ENCODE measurements at places on chromosomes 3 and 15.

DNA sequence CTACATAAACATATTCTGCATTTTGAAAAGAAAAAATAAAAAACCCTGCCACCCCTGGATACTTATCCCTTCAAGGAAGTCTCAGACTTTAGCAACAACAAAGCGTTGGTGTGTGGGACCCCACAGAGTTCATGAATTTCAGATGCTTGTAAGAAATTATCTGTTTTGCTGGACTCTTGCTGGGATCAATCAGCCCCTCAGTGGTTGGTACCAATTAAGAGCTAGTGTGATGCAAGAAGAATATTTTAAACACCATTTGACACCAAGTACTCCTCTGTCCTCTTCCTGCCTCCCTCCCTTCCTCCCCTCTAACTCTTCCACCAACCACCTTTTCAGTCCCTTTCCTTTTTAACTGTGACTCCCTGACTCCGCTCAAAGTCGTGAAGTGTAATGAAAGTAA is 51.5 kb downstream of the SST start:
- no peak for DNase-seq

GRCh38 chr3:154085799-154086198 is 35.4 kb upstream of the ARHGEF26 start:
- no peak for DNase-seq

GRCh38 chr3:65548848-65549625 is 489.7 kb downstream of the MAGI1 start:
- no peak for DNase-seq

DNA sequence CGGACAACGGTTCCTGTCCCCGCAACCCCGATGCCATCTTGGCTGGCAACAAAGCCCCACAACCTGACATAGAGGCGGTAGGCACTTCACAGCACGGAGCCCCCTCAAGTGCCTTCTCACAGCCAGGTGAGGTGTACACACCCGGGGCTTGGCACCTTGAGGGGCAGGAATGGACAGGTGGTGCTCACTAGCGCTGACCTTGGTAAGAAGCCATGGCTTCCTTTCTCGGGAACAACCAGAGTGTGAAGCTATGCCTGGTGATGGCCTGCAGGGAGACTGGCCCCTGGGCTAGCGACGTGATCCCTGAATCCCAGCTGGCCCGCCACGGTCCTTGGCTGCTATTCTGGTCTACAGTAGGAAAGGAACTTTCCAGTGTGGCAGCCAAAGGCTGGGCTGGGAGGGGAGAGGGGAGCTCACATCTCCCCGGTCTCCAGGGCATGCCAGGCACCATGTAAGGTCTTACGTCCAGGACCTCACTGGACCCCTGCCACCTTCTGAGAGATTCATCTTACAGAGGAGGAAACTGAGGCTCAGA is 70.6 kb upstream of the RPL32 start:
- no peak for DNase-seq

GRCh38 chr15:39613861-39614260 is 33.0 kb downstream of the THBS1 start:
- DNase-seq: no peak

- DNase-seq: no peak
These were observed 9.6 kb upstream of the LRRFIP2 start for GRCh38 chr3:37183976-37184375.

DNA sequence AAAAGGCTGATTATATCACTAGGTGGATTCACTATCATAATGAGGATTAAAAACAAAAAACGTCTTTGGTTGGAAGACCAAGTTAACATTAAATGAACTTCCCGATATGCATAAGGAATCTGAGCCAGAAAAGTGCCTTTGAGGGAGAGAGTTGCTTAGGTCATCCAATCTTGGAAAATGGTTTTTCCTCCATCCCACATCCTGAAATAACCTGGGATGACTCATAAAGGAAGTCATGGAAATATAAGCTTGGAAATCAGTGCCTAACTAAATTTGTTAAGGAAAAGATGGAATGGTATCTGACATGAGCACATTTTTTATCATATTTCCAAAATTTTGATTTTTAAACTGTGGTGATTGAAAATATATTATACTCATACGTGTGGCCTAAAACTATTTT is 66.0 kb downstream of the KBTBD8 start:
- DNase-seq: no peak

DNA sequence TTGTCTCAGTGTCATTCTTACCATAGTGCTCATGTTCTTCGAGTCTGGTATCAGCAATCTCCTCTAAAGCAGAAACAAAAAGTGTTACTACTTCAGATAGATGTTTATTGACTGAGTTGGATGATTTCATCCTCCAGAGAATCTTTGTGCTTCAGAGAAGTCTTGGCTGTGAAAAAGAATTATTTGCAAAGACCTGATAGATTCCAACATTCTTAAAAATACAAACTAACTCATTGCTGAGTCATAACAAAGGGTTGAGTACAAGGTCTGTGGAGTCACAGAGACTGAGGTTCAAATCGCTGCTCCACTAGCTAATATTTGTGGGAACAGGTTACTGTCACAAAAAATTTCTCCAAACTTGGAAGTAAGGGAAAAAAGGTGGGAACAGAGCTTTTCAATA is 9.0 kb upstream of the STRIT1 start:
- no peak for DNase-seq

- no peak for DNase-seq
These were observed 42.2 kb downstream of the DMXL2 start for GRCh38 chr15:51580385-51580784.

GRCh38 chr3:16011376-16011775 is 163.1 kb upstream of the GALNT15 start:
- DNase-seq: no peak

DNA sequence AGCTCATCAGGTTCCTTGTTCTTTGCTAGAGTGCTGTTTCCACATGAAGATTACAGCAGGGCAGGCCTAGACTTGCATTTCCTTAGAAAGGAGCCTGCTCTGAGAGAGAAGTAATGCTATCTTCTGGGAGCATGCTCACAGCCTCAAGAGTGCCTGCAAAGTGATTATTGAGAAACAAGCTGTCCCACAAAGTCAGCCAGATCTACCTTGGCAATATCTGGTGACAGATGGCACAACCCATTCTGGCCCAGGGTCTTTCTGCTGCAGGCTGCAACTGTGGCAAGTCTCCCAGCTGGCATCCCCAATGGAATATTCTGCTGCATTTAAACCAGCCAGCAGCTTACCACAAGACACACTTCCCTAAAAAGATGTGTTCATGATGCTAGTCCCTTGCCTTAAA is 29.3 kb downstream of the MTMR10 start:
- no peak for DNase-seq

GRCh38 chr3:14457999-14458398 is 55.6 kb downstream of the SLC6A6 start:
- DNase-seq: no peak

DNA sequence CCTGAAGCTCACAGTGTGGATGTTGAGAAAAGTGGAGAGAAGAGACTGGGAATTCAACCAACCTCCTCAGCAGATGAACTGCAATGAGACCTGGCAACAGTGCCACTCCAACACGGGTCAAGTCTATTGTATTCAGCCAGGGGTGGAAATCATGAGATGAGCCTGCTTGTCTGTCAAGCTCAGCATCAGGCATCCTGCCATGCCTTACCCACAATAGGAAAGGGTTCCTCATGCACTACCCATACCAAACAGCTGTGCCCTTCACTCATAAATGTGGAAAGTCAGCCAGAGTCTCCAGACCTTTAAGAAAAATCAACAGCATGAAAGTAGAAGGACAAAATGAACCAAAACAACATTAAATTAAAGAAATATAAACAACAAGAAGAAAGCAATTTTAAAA is 542.1 kb downstream of the EPHB1 start:
- DNase-seq: no peak

- DNase-seq: no peak
These were observed 1.6 kb downstream of the INSYN1 start for GRCh38 chr15:73751511-73751898.

DNA sequence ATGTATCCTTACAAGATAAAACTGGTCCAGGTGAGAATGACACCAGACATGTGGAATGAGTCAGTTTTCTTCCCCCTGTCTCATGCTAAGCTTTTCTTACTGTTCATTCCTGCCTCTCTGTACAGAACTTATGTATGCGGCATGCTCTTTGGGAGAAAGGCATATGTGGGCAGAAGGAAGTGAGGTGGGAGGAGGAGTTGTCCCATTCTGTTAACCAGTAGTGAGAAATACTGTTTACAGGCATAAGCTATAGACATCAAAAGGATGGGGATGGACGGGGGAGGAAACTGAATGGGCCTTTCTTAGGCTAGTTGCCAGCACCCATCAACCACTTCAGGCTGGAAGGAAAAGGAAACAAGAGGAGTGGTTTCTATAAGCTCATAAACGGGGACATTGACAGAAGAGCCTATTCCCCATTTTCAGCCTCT is 143.6 kb upstream of the BHLHE40 start:
- DNase-seq: no peak

GRCh38 chr15:73956743-73957135 is 30.5 kb downstream of the LOXL1 start:
- no peak for DNase-seq

- DNase-seq: no peak
These were observed 60.9 kb upstream of the LINGO1 start for GRCh38 chr15:77693576-77693975.

DNA sequence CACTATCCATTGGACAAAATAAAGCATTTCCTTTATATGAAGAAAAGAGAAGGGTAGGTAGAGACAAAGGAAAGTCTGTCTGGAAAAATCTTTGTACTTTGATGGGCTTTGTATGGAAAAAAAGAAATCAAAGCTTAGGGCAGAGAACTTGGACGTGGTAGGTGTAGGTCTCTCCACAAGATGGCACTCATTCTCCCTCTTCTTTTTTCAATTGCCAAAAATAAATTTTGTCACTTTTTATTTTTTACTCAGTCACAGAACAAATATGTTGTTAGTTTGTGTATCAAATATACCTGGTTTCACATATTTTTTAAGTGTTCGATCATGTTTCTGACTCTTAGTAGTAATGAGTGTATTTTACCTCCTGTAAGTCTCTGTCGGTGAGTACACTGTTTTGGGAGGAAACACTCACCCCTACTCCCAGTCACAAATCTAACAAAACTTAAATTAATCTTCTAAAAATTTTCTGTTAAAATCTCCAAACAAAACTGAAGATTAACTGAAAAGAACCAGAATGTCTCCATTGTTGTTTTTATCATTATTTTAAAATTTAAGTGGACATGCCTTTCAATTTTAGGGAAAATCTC is 415.8 kb upstream of the GOLIM4 start:
- no peak for DNase-seq

DNA sequence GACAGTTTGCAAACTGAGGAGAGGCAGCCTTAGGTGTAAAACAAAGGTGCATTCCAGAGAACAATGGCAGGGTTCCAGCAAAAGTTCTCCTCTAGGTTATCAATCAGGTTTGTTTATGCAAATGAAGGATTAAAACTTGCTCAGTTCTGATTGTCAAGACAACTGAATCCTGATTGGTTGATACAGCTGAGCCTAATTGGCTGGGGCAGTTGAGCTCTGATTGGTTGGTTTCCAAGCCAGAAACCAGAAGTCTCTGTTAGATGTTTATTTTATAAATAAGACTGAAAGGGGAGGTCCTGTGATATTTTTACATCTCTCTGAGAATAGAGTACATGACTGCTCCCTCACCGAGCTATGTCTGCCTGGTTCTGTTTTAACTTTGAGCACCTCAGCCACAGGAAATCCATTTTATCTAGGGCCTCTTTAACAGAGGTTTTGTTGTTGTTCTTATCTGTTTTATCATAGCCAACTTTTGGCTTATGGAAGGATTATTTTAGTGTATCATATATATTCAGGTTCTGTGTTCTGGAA is 37.8 kb downstream of the PPM1L start:
- no peak for DNase-seq

GRCh38 chr15:96337365-96338023 is 7.0 kb downstream of the NR2F2 start:
- no peak for DNase-seq

- no peak for DNase-seq
These were observed 26.9 kb downstream of the ZNF589 start for GRCh38 chr3:48267782-48268181.

GRCh38 chr3:134251731-134252391 is 1.2 kb upstream of the RYK start:
- DNase-seq: no peak

DNA sequence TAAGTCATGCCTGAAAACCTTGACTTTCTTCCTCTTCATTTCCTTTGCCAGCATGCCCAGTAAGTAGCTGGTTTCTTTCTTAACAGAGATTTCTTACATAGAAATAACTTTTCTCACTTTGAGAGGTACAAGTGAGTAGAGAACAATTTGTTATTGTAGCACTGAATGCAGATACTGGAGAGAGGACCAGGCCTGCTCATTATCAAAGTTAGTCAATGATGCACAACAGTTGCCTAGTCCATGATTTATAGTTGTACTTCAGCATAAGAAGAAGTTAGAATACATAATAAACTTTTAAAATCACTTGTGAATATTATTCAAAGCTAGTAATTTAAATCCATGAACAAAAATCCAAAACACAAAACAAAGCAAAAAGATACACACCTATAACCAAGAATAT is 213.0 kb downstream of the PCCB start:
- DNase-seq: no peak

DNA sequence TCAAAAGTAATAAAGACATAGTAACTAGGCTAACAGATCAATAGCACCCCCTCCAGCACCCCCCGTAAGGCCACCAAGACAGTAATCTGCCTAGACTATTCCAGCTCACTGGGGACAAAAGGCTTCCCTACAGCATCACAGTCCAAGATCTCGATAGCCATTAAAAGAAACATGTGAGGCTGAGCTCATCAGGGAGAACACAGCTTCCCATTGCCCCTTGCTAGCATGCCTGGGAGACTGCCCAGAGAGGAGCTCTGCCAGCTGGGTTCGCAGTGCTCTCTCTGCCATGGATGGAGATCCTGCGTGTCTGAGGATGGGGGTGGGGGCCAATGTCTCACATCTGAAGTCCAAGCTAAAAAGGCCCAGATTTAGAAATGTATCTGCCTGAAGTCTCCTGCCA is 17.8 kb downstream of the LRIG1 start:
- no peak for DNase-seq

DNA sequence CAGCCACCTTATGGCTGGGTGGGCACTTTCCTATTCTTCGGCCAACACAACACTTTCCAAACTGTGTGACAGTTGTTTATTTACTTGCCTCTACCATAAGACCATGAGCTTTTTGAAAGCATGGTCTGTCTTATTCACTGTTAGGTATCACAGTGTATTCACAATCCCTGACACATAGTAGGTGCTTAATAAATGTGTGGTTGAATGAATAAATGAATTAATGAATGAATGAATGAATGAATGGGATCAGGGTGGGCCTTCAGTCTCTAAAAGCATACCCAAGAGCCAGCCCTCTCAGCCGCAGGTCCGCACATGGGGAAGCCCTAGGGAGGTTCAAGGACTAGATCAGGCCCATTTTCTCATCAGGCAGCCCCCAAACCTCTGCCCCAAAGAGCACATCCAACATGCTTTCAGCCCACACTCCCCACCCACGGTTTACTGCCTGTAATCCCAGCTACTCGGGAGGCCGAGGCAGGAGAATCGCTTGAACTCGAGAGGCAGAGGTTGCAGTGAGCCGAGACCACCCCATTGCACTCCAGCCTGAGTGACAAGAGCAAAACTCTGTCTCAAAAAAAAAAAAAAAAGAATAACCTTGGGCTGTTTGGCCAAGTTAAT is 95.9 kb downstream of the LIPC start:
- DNase-seq: no peak
